Stimulated activated CD4-positive, alpha-beta T cell treated with anti-CD3 and anti-CD28 coated beads, Interleukin-1b, Interleukin-23, amount 100 ng/mL, for 1 hour (primary cell): ENCODE measurements at places on chromosomes 7 and 10.

DNA sequence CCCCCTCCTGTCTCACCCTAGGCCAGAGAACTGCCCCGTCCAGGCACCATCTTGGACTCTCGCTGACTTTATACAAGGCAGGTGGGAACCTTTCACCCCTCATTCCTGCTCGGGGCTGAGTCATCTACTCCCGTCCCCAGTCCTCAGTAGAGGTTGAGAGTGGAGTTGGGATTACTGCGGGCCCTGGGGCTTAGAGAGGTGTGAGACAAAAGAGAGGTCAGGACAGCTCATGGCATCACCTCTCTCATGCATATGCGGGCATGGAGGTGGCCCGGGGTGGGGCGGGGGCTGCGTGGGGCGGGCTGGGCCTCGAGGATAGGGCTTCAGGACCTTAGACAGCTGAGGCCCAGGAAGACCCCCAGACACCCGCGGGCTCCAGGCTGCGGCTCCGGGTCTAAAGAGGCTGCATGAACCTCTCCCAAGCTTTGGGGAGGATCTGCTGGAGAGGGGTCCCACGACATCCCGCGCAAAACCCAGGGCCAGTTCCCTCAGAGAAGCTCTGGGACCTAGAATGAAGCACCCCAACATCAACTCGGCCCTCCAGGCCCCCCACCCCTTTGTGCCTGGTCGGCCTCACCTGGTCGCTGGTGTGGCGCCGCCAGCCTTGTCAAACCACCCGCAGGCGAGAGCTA lies 317 bp downstream of the PDZD7 start:
- no peak for DNase-seq

GRCh38 chr7:33979807-33980355 lies 74.5 kb downstream of the BMPER start:
- no peak for DNase-seq

DNA sequence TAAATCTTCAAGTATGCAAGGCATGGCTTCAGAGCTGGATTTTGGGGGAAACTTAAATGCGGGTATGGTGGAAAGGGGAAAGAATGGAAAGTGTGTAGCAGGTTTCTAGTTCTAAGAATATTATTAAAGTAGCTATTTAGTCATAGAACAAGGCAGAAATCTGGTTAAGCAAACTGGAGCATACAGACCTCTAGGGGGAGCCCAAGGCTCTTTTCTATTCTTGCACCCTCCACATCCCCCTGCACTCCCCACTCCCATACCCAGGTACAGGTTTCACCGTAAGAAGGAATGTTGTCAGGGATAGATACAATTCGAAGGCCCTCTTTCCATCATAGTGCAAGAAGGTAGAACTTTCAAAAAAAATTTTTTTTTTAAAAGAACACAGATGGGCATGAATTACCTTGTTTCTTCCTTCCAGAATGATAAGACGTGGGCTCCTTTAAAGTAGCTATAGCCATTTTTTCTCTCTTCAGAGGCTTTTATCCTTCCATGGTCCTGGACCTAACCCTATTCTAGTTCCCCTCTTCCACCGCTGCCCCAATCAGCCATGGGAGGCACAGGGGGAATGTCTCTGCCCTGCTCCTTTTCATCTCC lies 41.5 kb upstream of the SMIM30 start:
- DNase-seq = no peak

- DNase-seq = no peak
These were observed 19.3 kb downstream of the VIPR2 start for GRCh38 chr7:159125104-159125954.

DNA sequence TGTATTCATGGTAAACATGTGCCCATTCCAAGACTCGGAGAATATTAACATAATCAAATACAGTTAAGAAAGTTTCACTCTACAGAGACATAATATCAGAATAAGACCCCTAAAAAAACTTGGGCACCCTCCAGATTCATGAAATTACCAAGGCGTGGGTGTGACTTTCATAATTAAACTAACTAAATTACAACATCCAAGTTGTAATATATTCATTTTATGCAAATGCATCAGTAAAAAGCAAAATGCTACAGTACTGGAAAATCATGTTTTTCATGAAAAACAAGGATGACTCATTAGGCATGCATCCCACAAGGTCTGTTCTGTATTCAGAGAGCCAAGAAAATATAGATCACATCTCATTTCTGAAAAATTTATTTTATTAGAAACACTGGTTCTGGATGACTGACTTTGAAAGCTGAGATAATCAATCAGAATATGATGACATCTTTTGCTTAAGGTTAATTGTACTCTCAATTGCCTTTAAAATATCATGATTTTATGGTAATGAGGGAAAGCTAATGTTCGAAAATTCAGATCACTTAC lies 248.8 kb upstream of the SMIM30 start:
- DNase-seq = no peak
